ENCODE measurements at places on chromosomes 2 and 18. TPM values are rescaled to one million over a fixed set of nuclear protein-coding genes. Genes with fewer than 3 reads are reported as not detected.

Gene SATB2
- total RNA-seq = 3.1 TPM

DNA sequence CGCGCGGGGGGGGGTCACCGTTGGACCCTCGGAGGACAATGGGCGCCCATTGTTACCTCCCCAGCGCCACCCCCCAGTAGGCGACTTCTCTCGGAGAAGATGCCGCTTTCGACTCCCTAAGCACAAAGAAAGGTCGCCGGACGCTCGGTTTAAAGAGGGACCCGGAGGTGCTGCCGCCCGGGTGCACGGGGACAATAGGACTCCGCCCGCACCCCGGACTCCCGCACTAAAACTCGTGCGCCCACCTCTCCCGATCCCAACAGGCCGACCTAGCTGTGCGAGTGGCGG lies 318 bp upstream of the CDC42EP3 start:
- DNase-seq = no peak

DNA sequence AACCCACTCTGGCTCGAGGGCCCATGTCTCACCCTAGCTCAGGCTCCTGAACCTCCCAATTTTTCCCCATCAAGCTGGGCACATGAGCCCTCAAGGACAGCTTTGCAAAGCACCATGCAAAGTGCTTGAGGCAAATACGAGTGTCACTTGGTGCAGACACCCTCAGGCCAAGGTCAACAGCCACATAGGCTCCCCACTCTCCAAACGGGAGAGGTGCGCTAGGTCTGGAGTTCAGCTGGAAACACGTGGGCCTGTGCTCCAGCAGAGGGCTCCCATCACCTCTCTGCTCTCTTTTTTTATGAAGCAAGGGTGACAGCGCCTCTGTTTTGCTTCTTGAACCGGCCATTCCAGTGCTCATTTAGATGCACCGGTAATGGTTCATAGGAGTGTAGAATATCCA lies 11.9 kb upstream of the ARHGAP25 start:
- DNase-seq = no peak

DNA sequence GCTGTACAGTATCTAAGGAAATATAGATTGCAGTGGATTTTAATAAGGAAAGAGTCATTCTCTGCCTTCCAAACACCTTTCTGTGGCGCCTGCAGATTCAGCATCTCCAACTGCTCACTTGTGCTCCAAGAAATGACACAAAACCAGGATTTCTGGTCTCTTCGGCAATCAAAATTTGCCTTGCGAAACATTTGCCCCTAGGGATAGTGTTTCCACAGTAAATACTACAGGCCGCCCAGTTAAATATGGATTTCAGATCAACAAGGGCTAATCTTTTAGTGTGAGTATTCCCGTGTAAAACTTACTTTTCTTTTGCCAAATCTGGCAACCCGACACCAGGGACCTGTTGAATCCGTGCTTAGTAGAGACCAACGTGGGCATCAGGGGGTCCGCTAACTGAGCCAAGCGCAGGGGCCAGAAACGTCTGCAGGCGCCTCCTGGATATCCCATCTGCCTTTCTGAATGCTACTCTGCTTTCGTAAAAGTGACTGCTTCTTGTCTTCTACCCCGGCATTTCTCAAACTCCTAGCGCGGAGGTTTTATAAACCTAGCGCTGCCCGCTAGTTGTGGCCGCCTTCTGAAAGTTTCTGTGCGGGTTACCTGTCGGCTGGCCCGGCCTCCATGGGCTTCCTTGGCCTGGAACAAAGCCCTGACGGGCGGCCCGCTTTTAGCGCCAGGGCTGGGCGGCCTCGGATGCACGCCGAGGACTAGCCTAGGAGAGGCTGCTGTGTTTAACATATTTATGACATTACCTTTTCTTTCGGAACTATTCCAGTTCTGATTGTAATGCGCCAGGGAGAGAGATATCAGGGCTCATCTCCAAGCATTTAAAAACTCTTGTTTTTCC lies 2.5 kb downstream of the CYP1B1 start:
- no peak for DNase-seq

Gene CD8B2
- total RNA-seq = 2.6 TPM

Gene REG1B
- total RNA-seq = 1.4 TPM

DNA sequence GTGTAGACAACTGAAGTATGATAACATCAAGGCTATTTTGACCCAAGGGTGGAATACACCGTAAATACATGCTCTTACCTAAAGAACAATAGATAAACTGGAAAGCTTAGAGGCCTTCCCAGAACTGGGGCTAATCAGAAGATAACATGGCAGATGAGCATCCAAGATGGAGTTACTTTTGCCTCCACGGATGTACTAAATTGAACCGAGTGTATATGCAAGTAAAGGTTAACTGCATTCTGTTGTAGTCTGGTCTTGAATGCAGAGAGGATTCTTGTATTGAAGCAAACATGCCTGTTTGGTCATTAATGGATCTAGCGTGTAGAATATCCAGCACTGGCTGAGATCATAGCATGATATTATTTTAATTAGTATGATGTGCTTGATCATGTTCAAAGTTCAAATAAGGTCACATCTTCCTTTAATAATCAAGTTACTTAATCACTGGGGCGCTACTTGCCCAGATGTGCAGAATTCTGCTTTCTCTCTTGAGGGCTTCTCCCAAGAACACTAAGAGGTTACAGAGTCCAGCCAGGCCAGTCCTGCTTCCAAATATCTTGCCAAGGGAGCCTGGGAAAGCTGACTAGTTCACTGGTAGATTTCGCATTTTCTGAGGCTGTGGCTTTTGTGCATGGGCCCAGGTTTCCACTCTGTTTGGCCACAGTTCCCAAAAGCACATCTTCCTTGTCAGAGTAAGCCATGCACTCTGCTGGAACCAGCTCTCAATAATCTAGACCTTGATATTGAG lies 37.5 kb upstream of the ACSL3 start:
- DNase-seq = no peak

GRCh38 chr2:1650085-1650872 lies 94.0 kb downstream of the PXDN start:
- no peak for DNase-seq

GRCh38 chr2:39232141-39232540 lies 11.6 kb downstream of the CDKL4 start:
- peak; percentile 18 for DNase-seq

- DNase-seq = no peak
Observed at GRCh38 chr2:148658807-148659722, 14.5 kb downstream of the EPC2 start.

All from umbilical cord (tissue), 2 donors.